Right forelimb (tissue), 1 donor: ENCODE measurements at places on chromosomes 7 and 10.

GRCh38 chr7:136618818-136619217, 249.6 kb upstream of the CHRM2 start:
- DNase-seq = no peak

GRCh38 chr10:33306126-33306525, 28.3 kb downstream of the NRP1 start:
- no peak for DNase-seq

- no peak for DNase-seq
Observed at GRCh38 chr7:5193880-5194279, 3.8 kb downstream of the WIPI2 start.

GRCh38 chr7:7156663-7157062, 25.7 kb upstream of the C1GALT1 start:
- no peak for DNase-seq

- DNase-seq = peak; percentile 72
Observed at GRCh38 chr10:91909117-91909677, at the start of gene FGFBP3. Gene FGFBP3, minus strand, starts transcription at chr10:91909486. Its CDS starts 517 bp downstream, at chr10:91908969.

DNA sequence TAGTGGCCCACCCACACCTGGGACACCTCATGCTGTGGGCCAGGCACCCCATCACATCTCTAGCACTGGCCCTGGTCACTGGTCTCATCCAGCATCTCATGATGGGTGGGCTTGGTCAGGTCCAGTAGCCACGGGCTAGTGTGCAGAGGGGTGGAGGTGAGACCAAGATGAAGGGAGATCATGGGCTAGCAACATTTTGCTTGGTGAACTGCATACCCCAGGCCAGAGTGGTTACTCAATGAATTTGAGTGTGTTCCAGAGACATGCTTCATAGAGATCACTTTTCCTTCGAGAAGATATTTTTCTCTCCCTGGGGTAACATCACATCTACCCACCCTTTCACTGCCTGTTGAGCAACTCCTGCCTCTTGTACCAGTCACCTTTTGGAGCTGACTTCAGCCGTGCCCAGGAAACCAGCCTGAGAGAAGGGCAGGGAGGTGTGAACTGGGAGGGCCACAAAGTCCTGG, 44.2 kb downstream of the MINDY4 start:
- no peak for DNase-seq

GRCh38 chr7:28784171-28784902, 173.8 kb downstream of the TRIL start:
- DNase-seq = no peak

GRCh38 chr10:104897696-104898095, 256.6 kb downstream of the SORCS3 start:
- DNase-seq = no peak

GRCh38 chr10:93559490-93559889, 7.0 kb upstream of the FFAR4 start:
- DNase-seq = no peak

DNA sequence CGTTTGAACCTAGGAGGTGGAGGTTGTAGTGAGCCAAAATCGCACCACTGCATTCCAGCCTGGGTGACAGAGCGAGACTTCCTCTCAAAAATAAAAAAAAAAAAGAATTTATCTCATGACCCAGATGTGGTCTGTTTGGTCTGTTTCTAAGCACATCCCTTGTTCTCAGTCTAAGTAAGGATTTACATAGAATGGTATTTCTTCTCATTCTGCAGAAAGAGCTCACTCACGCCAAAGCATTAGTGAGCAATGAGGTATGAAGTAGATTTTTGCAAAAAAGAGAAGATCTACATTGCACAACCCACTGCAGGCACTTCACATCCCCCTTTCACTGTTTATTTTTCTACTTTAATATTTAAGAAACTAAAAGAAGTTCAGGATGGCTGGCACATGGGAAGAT, 76.5 kb upstream of the FGL2 start:
- no peak for DNase-seq

GRCh38 chr10:52479567-52479966, 165.5 kb downstream of the DKK1 start:
- no peak for DNase-seq

DNA sequence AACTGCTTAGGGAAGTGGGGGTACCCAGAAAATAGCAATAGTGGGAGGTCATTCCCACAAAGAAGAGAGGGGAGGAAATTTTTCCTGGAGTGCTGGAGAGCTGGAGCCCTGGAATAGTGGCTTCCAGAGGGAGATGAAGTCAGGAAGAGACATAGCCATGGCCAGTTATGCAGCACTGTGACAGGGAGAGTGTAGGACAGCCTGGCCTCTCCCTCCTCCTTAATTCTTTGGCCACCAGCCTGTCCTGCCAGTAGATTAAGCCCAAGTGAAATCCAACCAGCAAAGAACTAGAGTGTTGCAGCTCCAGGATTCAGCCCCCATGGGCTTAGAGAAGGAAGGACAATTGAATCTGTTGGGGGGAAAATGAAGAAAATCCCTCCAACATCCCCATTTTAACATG, 130.5 kb downstream of the HDAC9 start:
- no peak for DNase-seq

DNA sequence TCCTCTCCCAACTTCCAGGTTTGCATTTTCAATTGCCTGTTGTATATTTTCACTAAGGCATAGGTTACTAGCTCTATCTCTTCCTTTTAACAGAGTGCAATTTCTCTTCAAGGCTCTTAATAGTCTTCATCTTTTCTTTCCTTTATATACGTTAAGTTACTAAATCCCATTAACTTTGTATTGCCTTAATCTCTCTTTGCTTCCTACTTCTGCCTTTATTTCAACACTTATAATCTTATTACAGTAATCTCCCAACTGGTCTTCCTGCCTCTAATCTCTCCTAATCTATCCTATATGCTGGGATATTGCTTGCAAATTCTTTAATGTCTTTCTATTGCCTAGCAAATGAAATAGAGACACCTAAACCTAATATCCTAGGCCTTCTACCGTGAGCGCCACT, 26.1 kb downstream of the ST7 start:
- no peak for DNase-seq

DNA sequence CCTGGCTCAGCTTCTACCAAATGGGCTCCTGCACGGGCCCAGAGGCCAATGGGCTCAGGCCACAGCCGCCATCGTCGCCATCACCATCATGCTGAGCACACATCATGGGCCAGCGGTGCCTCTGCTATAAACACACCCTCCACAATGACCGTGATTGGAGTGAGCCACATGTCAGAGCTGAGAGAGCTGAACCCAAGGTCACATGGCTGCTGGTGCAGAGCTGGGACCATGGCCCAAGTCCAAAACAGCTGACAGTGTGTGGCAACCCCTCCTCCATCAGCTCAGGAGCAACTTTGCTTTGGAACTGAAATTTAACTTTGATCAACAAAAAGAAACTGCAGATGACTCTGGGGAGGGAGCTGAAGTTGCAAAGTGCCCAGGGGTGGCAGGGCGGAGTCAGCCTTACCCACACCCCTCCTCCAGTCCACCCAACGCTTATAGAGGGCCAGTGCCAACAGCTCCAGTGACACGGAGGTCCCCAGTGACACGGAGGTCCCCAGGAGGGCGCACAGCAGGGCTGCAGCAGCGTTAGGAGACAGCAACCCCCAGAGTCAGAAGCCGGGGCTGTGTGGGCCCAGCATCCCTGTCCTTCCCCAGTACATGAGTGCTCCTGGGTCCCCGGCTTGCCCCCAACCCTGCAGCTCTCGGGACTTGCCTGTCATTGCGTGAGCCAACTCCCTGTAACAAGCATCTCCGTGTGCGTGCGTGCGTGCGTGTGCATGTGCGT, 249.6 kb downstream of the ELFN1 start:
- no peak for DNase-seq

DNA sequence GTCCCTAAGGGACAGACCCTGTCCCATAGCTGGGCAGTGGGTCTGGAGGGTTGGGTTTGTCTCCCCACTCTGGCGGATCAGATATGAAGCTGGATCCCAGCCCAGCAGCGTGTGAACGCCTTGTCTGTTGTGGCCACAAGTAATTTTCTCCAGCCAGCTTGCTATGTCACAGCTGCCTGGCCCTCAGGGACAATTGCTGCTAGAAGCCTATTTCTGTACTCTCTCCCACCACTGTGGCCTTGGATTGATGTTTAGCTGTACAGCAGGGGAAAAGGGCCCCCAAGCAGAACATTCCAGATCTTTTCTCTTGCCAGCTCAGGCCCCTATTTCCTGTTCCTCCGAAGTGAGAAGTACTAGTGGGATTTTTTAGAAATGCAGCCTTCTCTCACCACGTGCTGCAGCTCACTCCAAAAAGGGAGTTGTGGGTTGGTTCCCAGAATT, 53.5 kb upstream of the WAC start:
- DNase-seq = peak; percentile 68

DNA sequence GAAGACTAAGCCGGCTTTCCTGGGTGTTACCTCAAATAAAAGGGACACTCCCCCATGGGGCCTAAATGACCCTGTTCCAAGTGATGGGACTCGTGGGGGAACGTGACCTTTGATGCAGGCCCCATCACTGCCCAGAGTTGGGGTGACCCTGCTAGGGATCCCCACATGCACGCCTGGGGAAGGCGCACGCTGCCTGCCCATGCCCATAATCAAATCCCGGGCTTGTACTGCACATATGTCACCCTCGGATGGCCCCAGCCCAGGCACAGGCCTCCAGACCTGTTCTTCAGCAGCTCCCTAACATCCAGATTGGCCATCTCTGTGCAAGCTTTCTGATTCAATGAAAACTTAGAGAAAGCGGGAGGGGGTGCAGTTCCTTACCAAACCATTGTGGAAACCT, 14.7 kb downstream of the EBF3 start:
- DNase-seq = no peak

- no peak for DNase-seq
Observed at GRCh38 chr7:102967798-102968197, 55.0 kb downstream of the LRRC17 start.

- peak; percentile 71 for DNase-seq
Observed at GRCh38 chr7:102044984-102045673, 227.7 kb downstream of the CUX1 start.
